ENCODE measurements at places on chromosomes 7 and 10.

DNA sequence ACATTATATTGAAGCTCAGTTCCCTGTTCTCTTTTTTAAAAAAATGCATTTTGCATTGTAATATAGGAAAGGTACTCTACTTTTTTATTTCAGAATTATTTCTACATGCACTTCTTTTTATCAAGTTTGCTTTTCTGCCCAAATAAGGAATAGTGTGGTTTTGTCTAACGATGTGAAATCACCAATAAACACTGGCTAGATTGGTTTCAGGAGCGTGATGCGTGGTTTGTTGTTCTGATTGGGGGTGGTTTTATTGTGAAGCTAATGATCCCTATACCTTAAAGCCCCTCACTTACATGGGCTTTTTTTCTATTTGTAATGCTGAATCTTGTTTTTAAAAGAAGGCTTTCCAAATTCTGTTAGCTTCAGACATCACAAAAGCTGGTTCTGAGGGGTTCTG lies 17.6 kb downstream of the ENTPD7 start:
- DNase-seq = no peak

GRCh38 chr7:50693455-50694130 lies 89.1 kb downstream of the GRB10 start:
- DNase-seq = no peak

GRCh38 chr10:19816411-19817230 lies at the start of gene PLXDC2:
Gene PLXDC2, plus strand, starts transcription at chr10:19816432.
- peak; percentile 41 for DNase-seq

DNA sequence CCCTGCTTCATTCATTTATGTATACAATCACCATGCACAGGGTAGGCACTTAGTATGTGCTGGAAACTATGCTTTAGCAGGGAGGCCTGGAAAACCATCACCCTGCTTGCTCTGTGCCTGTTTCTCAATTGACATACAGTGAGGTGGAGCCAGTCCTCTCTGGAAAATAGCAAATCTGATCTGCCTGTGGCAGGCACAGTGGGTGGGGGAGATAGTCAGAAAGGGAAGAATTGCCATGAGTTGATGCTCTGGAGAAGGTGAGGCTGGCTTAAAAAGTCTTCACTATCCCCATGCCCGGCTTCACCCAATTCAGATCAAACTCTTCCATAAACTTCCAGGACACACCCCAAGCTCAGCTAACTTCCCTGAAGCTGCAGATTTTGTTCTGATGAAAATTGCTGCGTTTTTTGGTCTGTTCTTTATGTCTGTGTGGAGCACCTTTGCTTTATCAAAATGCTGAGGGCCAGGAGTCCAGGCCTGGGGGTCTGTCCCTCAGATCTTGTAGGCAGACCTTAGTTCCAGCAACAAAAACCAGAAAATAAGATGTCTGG lies 84.8 kb downstream of the ANK3 start:
- DNase-seq = no peak

GRCh38 chr7:7705318-7705717 lies 13.1 kb downstream of the RPA3 start:
- no peak for DNase-seq

- DNase-seq = no peak
Measured at GRCh38 chr7:45390731-45391130, 183.4 kb upstream of the ADCY1 start.

- no peak for DNase-seq
Measured at GRCh38 chr10:79244068-79244442, 103.2 kb upstream of the PPIF start.

- DNase-seq = no peak
Measured at GRCh38 chr7:55286666-55287065, 78.5 kb upstream of the LANCL2 start.

DNA sequence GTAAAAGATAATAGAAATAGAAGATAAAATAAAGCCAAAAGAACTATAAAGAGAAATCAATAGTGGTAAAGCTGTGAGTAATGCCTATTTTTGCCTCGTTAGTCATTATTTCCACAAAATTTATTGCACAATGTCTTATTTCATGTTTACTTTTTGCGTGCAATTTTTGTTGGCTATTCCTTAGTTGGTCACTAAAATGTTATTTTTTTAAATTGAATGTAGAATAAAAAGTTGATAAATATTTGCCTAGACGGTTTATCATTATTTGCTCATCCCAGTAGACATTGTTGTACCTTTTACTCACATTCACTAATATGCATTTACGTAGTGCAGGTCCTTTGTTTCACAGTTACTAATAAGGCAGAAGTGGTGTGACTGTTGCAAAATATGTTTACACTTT lies 227.8 kb upstream of the BMPER start:
- DNase-seq = no peak

GRCh38 chr7:1662767-1663166 lies 7.3 kb upstream of the ELFN1 start:
- no peak for DNase-seq

DNA sequence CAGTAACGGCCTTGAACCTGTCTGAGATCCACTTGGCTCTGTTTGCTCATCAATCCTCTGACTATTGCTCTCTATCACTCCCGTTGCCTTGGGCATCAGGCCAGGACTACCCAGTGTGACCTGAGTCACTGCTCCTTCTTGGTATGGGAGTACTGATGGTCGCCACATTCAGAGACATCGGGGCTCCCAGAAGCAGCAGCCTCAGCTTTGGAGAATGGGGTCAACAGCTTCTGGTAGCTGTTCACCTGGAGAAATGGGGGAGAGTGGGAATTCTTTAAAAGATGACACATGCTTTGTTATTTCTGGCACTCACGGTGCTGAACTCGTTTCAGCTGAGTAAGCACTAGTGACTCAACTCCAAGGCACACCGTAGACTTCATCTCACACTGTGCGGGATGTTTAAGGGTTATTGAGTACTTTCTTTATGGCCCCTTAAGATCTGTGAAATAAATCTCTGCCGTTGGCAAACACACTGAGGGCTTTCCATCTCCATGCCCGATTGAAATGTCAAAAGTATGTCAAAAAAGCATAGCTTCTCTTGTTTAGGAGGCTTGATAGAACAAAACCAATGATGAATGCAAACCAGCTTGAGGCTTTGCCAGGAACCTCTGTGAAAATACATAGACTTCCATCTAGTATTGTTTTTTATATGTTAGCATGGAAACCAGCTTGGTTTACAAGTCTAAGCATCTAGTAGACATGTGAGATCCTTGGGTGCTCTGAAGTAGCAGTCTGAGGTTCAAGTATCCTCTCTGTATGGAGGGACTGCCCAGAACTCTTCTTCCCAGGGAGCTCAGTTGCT lies 333.1 kb downstream of the CXCL12 start:
- DNase-seq = no peak

DNA sequence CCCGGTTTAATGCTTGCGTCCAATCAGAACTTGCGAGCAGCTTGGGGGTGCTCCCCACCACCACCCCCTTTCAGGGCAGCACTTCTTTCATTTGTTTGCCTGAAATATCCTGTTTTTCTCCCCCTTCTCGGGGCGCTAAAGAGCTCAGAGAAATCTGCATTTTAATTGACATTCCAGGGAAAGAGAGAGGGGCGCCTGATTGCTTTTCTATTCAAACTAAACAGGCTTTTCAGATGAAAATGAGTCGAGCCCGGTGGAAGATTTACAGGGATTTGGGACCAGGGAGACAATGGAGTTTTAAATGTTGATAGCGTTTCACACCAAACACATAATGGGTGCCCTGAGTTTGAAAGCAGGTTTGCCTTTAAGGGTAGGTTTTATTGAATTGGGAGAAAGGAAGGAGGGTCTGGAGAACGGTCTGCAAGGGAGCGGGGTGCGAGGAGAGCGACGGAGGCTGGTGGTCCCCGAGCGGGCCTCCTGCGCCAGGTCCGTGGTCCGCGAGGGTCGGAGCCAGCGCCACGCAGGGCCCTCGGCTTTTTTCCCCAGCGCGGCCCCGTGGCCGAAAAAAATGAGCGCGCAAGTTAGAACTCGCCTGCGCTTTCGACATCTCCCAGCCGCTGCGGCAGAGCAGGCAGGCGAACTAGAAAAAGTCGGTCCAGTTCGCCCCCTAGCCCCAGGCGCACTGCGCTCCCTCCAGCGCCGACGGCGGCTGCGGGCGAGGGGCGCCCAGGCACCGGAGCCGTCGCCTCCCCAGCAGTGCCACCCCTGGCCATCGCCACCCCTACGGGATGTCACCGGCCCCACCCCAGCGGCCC lies 1.3 kb downstream of the FGFR2 start:
- no peak for DNase-seq

GRCh38 chr10:48450741-48451466 lies 144.4 kb downstream of the MAPK8 start:
- DNase-seq = no peak

DNA sequence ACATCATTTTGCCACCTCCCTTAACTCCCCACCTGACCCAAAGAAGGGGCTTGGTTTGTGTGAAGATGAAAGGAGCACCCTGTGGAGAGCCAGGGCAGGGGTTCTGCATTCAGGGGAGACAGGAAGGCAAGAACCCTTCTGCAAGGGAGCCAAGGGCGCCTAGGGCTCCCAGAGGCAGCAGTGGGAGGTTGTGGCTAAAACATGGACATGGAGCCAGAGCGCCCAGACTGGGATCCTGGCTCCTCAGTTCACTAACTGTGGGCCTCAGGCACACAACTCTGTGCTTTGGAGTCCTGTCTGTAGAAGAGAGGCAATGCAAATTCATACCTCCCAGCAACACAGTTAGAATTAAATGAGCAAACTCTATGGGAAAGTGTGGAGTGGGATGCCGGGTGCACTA lies 123.1 kb upstream of the MACROH2A2 start:
- DNase-seq = no peak

DNA sequence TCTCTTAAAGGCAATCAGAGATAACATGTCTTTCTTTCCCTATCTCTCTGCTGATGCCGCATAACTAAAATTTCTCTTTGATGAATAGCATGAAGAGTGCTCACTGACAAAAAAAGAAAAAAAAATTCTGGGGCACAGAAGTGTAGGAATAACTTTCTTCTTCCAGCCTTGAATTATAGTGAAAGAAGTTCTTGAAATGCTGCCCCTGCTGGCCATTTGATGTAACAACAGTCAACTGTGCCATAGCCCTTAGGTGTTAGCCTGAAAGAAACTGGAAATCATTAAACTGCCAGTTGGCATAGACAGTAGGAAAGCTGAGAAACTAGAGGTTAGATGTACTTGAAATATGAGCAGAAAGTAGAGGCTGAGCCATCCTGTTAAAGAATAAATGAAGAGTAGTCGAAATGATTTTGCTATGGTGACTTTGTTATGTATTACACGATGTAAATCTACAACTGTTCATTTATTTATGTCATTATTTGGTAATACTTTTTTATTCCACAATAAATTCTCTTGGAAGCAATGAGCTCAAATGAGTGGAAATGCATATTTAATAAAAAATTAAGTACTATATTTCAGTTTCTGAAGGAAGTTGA lies 48.3 kb upstream of the FAM171A1 start:
- peak; percentile 70 for DNase-seq

- DNase-seq = no peak
Measured at GRCh38 chr10:84415539-84416244, 87.3 kb downstream of the CCSER2 start.

GRCh38 chr7:47803025-47803424 lies 145.2 kb downstream of the PKD1L1 start:
- DNase-seq = no peak

DNA sequence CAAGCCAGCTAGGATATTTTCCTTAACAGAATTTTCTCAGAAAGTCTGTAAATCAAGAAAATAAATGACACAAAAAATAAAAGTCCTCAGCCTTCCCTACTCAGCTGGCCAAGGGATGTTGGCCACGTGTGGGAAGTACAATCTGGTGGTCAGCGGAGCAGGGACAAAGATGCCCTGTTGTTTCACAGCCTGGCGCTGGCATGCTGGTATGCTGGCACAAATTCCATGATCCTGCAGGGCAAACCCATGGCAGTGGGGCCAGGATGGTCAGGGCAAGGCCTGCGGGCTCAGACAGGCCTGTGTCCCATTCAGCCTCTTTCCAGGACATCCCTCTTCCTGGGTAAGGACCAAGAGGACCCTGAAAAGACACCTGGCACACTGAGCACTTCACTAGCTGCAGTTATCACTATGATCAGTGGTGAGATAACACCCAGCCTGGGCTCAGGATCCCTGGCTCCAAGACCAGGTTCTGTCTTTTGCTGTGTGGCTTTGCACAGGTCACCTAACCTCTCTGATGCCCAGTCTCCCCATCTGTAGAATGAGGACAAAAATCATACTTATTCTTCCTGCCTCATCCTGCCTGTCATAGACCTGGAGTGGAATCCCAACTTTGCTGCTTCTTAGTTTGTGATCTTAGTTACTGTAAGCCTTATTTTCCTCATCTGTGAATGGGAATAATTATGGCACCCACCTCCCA lies 10.8 kb upstream of the HSPA12A start:
- DNase-seq = no peak

DNA sequence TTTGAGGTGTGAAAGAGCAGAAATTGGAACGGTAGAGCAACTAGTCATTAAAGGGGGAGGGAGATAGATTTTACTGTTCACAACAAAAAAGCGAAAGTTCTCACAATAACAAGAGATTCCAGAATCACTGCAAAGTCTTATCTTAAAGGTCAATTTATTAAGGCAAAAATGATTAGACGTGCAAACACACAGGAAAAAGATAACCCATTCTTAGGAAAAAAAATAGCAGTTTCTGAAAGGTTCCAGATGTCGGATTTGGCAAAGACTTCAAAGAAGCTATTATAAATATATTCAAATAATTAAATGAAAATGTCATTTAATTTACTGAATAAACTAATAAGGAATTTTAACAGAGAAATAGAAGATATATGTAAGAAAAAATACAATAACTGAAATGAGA lies 70.8 kb upstream of the GNAI1 start:
- DNase-seq = no peak

DNA sequence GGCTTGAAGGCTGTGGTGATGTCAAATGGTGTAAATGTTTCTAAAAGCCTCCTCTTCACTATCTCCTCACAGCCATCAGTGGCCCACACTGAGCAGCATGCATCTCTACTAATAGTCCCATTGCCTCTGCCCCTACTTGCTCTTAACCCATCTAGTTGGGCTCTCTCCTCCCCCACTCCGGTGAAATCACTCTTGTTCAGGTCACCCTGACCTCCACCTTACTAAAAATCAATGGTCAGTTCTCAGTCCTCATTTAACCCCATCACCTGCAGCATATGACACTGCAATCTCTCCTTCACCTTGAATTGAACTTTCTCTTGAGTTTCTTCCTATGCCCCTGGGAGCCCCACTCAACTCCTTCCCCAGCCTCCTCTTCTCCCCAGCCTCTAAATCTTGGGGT lies 355.1 kb upstream of the AOAH start:
- DNase-seq = no peak

- DNase-seq = no peak
Measured at GRCh38 chr7:85730012-85730411, 543.2 kb upstream of the SEMA3D start.
